ENCODE measurements at places on chromosomes 4 and X.

GRCh38 chrX:54063361-54063760 lies 19.1 kb upstream of the PHF8 start:
- DNase-seq, result no peak

DNA sequence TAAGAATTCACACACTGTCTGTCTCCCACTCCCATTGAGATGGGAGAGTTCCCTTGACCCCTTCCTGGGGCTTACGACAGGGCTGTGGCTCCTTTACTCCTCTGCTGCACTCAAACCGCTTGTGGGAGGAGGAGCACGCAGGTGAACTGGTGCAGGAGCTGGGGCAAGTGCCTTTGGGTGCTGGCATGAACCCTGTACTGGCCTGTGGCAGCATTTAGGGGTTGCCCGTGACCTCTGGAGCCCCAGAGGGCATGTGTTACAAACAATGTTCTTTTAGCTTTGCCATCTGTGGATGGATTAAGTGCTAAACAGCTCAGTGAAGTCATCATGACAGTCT lies 21.8 kb upstream of the FTHL17 start:
- DNase-seq, result no peak

- no peak for DNase-seq
These were observed 179.0 kb downstream of the KCNIP4 start for GRCh38 chr4:21769404-21770147.

DNA sequence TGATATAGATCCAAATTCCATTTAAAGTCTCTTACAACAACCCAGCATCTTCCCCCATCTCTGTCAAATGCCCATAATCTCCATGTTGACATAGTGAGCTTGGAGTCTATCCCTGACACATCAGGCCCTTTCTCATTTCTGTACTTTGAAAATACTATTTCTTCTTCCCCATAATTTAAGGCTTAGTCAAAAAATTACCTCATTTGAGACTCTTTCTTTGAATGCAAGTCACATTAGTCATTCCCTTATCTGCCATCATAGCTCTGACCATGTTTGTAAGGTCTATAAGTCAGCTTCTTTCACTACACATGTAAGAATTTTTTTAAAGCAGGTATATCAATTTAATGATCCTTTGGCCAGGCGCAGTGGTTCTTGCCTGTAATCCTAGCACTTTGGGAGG lies 99.9 kb downstream of the DDX60 start:
- DNase-seq, result no peak

- no peak for DNase-seq
These were observed 239.5 kb downstream of the KCNIP4 start for GRCh38 chr4:21709031-21709430.

GRCh38 chr4:157751631-157752030 lies 421.2 kb downstream of the GASK1B start:
- no peak for DNase-seq

DNA sequence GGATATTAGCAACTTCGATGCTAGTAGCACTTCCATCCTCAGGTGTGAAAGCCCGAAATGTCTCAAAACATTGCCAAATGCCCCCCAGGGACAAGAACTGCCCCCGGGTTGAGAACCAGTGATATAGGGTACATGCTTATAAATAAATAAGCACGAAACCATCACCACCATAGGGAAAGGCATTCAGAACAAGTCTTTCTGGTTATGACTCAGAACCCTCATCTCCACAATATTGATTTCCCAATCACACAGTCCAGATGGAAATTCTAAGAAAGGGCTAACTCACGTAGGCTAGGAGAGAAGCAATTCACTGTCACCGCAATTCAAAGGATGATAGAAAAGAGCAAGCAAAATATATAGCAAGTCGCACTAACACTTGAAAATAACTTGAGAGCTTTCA lies 84.8 kb downstream of the ANOS1 start:
- DNase-seq, result no peak

- DNase-seq, result no peak
These were observed 516.9 kb downstream of the PDHA2 start for GRCh38 chr4:96356591-96357370.

GRCh38 chr4:104966349-104967033 lies 180.2 kb upstream of the TET2 start:
- DNase-seq, result no peak

DNA sequence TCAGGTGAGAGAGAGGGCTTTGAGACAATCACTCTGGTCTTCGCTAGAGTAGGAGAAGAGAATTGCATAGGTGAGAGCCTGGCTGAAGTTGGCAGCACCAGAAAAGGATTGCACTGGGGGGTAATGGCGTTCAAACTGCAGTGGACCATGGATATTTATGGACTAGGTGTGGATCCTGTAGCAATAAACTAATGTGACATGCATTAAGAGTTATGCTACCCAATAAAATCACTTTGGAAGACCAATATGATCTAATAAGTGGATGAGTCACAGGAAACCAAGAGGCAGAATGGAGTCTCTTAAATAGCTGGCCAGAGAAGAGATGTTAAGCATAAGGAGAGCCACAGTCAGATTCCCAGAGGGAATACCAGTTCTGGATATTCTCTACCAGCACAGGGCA lies 259.8 kb downstream of the FBXO8 start:
- no peak for DNase-seq

DNA sequence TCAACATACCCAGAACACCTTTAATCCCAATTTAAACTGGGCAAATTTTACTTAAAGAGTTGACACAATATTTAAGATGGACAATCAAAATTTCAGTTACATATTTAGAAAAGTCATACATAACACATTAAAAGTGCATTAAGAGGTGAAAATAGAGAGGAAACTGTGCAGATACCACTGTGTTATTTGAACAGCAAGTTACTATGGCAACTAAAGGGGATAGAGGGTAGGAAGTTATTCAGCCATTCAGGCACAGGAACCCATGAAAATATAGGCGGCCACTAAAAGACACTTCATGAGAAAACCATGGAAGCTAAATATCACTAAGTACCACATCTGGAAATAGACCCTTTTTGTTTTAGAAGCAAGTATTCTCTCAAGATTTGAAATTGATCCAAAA lies 75.1 kb downstream of the PDGFC start:
- no peak for DNase-seq

GRCh38 chr4:72942565-72942964 lies 127.0 kb downstream of the COX18 start:
- DNase-seq, result no peak

DNA sequence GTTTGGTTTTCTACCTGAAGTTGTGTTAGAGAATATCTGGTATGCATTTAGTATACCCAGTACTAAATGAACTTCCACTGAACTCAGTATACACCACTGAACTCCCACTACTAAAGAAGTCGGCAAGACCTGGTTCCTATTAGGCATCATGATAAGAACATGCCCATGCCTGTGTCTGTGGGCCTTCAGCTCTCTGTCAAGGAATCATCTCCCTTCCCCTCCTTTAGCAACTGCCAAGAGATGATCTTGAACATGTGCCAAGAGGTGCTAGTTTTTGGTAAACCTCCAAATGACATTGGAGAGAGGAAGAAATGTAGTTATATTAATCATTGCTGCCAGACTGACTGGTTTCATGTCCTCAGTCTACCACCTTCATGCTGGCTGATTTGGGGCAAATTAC lies 113.2 kb downstream of the ATP10D start:
- DNase-seq, result no peak

- no peak for DNase-seq
These were observed 66.5 kb downstream of the CHIC2 start for GRCh38 chr4:53997898-53998297.

DNA sequence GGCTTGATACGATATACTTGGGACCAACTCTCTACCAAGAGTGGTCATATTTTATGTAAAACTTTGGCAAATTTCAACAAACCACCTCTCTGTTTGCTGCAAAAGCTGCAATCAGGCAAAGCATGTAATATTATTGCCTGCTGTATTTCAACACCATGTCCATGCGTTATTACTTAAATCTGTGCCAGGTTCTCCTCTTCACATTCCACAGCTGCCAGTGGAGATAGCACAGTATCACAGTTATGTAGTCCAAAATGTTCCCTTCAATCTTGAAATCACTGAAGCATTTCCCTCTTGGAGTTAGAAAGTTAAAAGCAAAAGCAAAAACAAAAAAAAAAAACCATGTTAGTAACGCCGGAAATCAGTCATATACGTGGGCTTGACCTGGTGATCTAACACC lies 396.7 kb upstream of the MAGEC2 start:
- no peak for DNase-seq

- no peak for DNase-seq
These were observed 176.5 kb upstream of the NRK start for GRCh38 chrX:105645667-105646357.

DNA sequence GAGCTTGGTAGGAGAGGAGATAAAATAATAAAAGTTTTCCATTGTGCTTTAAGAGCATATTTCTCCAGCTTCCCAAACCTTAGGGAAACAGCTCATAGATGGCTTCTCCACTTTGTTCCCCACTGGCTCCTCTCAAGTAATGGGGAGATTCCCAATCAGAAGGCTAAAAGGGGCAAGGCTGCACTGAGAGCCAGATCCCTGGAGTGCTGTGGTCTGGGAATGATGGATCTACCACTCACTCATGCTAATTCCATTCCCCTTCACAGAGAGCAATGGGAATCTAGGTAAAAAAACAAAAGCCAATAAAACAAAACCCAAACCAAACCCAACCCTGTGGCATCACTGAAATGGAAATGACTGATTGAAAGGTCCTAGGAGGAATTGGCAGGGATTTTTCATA lies 219.7 kb upstream of the MBNL3 start:
- no peak for DNase-seq

- DNase-seq, result peak; percentile 73
These were observed 80.9 kb downstream of the FAM114A1 start for GRCh38 chr4:38948551-38948950.

DNA sequence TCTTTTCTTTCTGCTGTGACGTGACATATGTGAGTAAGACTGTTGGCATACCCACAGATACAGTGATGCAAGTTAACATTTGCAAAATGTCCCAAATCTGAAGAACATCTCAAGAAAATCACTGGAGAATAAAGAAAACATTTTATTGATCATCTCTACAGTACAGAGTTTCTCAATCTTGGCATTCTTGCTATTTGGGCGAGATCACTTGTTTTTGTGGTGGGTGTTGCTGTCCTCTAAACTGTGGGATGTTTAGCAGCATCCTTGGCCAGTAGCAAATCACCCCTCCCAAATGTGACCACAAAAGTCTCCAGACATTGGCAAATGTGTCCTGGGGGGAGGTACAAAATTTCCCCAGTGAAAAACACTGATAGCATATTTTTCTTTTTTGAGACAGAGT lies 28.8 kb downstream of the AMELX start:
- no peak for DNase-seq

DNA sequence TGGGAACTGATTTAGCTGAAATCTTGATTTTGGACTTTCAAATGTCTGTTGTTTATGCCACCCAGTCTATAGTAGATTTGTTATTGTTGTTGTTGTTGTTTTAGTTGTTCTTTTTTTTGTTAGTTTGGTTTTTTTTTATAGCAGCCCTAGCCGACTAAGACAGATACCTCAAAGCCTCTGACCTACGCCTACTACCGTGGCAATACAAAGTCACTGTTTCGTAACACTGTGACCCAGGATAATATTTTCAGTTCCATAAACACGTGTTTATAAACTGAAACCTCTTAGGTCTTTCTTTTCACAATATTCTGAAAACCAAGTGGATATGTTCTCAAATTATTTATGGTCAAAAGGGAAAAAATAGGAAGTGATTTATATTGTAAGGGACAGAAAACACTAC lies 32.8 kb downstream of the VCX2 start:
- DNase-seq, result no peak

GRCh38 chr4:174539571-174539970 lies 17.3 kb upstream of the HPGD start:
- no peak for DNase-seq

All from ovary (tissue), 10 donors.